ENCODE measurements at places on chromosomes 12 and 14. TPM values are rescaled to one million over a fixed set of nuclear protein-coding genes. Genes with fewer than 3 reads are reported as not detected.
A peak's percentile ranks its signal among the peaks of the same experiment; 100 is the strongest.

DNA sequence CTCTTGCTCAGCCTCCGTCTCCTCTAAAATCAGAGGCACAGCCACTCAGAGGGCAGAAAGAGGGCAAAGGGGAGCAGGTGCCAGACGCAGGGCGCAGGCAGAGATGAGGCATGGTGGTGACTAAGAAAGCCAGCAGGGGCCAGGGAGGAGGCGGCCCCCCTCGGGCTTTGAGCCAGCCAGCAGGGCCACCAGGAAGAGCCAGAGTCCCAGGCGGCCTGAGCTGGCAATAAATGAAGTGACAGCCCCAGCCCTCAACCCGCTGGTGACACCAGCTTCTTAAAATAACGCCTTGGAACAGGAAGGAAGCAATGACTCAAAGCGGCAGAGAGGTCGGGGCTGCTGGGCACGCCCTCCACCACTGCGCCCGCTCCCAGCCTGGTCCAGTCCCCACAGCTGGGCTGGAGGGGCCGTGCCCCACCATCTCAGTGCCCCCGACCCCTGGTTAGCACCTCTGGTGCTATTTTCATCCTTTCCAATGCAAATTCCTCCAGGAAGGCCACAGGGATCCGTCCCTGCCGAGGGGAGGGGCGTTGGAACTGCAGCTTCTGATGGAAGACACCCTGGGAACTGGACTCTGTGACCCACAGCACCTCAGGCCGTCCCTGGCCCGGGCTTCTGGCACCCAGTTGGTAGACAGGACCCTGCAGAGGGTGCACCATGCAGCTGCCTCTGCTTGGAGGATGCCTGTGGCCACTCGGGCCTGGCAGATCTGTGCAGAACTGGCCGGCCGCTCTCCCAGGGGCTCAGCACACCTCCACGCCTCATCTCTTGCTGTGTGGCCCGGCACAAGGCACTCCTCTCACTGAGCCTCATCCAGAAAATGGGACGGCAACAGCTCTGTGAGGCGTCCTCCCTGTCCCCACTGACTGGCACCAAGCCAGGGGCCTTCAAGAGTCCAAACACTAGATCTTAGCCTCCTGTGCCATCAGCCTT, 113.7 kb downstream of the NCOR2 start:
- H3K4me3 ChIP-seq, result peak overlapping the region; percentile 12
- peak; percentile 94 for DNase-seq
- peak overlapping the region; percentile 54 for H3K27ac ChIP-seq
- peaks cover 52% of the 10 kb centered on the region for H3K4me1 ChIP-seq
- peaks cover 13% of the 10 kb centered on the region for H3K36me3 ChIP-seq

DPF3 gene
- 0.24 TPM for total RNA-seq

- H3K27me3 ChIP-seq, result no peaks in the 10 kb centered on the region
- no peaks in the 10 kb centered on the region for H3K36me3 ChIP-seq
- no peak overlapping the region for H3K4me3 ChIP-seq
- DNase-seq, result no peak
Observed at GRCh38 chr12:96044017-96044942, 8.9 kb upstream of the LTA4H start.

STYK1 gene
- total RNA-seq, result not detected

DNA sequence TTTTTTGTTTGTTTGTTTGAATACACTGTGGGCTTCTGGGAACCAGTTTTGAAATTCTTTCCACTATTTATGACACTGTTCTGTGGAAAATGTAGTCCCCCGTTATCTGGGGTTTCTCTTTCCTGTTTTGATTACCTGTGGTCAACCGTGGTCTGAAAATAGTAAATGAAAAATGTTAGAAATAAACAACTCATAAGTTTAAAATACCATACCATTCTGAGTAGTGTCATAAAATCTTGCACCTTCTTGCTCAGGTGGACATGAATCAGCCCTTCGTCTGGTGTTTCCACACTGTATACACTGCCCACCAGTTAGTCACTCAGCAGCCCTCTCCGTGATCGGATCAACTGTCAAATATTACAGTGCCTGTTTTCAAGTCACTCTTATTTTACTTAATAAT, 5.1 kb upstream of the PAPOLA start:
- H3K27ac ChIP-seq, result no peak overlapping the region
- no peak overlapping the region for H3K4me3 ChIP-seq
- peaks cover 3% of the 10 kb centered on the region for H3K4me1 ChIP-seq
- H3K36me3 ChIP-seq, result peaks cover 2% of the 10 kb centered on the region

DNA sequence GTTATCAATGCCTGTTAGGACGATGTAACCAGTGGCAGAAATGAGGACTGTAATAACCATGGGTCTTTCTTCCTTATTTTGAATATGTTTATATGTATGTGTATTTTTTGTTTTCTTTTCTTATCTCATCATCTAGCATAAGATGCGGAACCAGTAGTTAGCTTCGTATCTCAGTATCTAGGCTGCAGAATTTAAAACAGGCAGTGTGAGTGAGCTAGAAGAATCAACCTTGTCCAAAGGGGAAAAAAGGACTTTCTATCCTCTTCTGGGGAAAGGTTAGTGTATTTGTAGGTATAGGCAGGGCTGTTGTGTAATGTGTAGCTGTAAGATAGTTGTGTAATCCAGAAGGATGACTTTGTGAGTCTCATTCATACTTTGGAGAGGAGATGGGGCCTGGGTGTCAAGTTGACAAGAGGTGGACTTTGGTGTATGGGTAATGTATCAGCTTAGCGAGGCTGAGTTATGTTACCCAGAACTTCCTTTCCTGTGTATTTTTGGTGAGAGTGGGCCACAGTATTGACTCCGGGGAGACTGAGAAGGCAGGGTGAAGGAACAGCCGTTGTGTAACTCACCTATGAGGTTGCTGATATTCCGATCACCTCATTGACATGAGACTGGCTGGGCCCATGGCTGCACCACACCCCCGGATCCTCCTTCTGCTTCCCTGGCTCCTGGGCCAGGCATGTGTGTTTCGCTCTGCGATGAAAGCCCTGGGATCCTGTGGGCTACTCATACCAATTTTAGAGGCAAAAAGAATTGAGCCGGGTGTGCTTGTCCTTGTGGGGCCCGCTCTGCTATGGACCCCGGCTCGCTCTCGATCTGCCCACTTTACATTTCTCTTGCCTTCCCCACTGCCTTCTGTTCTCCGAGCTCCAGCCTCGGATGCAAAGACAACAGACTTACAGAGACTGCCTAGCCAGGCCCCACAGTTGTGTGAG, 24.3 kb downstream of the DLK1 start:
- no peak overlapping the region for H3K4me3 ChIP-seq
- H3K27ac ChIP-seq, result no peak overlapping the region
- H3K36me3 ChIP-seq, result no peaks in the 10 kb centered on the region
- DNase-seq, result no peak
- no peaks in the 10 kb centered on the region for H3K4me1 ChIP-seq

DNA sequence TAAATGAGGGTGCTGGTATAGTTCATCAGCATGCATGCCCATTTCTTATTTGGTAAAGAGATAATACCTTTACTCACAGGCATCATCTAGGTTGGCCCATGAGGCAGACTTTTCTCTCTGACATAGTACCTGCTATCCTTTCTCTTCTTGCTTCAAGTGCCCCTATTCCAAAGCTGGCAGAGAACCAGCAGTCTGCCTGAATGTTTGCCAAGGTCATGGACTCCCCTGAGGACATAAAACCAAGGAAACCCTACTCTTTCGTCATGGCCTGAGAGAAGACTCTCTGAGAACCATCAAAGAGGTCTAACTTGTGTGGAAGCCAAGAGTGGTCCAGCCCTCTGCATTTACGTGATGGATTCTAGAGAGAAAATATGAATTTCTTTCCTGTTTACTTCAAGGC, 11.9 kb downstream of the PPP1R36 start:
- H3K4me1 ChIP-seq, result peaks cover 3% of the 10 kb centered on the region
- DNase-seq, result no peak
- peaks cover 2% of the 10 kb centered on the region for H3K27me3 ChIP-seq
- H3K36me3 ChIP-seq, result no peaks in the 10 kb centered on the region
- H3K4me3 ChIP-seq, result no peak overlapping the region
